ENCODE measurements at places on chromosomes 11 and 22. TPM values are rescaled to one million over a fixed set of nuclear protein-coding genes. Genes with fewer than 3 reads are reported as not detected.

Gene WT1
- total RNA-seq, result not detected

Gene PITPNB
- total RNA-seq, result 82.5 TPM

Gene ARHGAP32
- total RNA-seq, result 6.0 TPM

Gene TENM4
- total RNA-seq, result 1.9 TPM

Gene PRRG4
- total RNA-seq, result 0.17 TPM

Gene RTN4R
- 0.12 TPM for total RNA-seq

Gene ZNHIT2
- total RNA-seq, result 11.3 TPM

Data from activated B cell treated with CpG ODN at 0.5 μM for 24 hours (primary cell).